Daoy (cell line): ENCODE measurements at places on chromosomes 6 and 20. TPM values are rescaled to one million over a fixed set of nuclear protein-coding genes. Genes with fewer than 3 reads are reported as not detected.

DNA sequence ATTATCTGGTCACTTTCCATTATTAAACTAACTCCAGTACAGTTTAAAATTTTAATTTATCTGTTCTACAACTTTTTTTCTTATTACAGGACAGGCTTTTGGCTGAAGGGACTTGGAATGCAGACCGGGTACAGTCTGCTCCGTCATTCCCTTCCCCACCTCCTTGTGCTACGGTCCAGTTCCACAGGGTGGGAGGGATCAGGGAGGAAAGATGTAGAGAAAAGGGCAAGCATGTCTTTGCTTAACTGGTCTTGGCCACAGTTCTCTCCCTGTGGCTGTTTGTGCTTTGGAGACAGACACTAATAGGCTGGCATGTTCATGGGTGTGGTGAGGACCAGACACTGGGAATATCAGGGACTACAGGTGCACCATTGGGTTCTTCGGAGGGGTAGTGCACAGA is 12.1 kb upstream of the RGS17 start:
- DNase-seq: no peak

DNA sequence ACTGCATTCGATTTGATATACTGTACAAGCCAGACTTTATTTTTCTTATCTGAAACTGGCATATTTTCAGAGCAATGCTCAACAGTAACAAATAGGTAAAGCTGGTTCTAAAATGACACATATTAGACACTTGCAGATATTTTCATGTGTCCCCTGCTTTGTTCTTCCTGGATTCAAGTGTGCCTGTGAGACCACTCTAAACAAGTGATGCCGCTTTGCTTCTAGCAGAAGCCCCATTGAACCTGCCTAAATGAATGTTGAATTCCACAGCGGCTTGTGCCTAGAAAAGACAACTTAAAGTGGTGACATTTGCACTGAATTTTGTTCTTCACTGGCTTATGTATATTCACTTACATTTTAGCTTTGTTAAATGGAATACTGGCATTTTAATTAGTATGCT is 115.7 kb downstream of the AKAP7 start:
- DNase-seq: no peak

DNA sequence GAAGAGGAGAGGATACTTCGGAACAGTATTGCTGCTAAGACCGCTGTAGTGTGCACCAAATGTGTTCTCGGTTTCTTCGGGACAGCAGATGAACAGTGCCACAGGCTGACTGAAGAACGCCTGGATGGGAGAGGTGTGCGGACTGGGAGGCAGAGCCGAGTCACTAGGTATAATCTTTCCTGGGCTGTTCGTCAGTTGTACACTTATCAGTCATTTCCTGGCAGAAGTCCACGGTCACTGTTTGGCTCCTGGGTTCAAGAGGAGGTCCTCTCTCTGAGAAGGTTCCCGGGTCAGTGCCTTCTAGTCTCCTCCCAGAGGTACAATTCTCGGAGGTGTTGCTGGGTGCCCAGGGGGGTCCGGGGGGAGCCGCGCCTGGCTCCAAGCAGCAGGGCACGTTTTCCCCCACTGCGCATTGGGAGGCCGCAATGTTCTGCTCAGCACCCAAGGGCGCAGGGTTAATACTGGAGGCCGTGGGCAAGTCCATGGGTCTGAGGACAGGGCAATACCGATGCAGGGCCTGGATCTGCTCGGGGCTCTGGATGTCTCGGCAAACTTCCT is 38.1 kb downstream of the GJA10 start:
- DNase-seq: no peak

DNA sequence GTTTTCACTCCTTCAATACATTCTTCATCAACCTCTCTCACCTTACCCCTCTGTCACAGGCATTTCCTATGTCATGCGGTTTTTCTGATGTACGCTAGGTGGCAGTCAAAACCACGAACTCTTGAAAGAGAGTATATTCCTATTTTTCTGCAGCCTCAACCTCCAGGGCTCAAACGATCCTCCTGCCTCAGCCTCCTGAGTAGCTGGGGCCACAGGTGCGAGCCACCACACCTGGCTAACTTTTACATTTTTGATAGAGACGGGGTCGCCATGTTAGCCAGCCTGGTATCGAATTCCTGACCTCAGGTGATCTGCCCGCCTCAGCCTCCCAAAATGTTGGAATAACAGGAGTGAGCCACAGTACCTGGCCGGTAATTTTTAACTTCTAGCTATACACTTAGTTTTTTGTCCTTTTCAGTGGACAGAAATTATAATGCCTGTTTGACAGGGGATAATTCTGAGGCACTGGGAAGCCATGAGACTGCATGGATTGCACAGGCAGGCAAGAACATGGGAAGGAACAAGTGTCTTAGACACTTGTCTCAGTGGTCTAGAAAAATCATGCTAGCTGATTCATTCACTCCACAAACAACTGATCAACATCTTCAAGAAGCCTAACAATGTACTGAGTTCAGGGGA is 22.5 kb upstream of the HFE start:
- DNase-seq: peak; percentile 45

Gene MLIP
- not detected in 2 replicates for total RNA-seq

Gene MUC21
- not detected in 2 replicates for total RNA-seq

DNA sequence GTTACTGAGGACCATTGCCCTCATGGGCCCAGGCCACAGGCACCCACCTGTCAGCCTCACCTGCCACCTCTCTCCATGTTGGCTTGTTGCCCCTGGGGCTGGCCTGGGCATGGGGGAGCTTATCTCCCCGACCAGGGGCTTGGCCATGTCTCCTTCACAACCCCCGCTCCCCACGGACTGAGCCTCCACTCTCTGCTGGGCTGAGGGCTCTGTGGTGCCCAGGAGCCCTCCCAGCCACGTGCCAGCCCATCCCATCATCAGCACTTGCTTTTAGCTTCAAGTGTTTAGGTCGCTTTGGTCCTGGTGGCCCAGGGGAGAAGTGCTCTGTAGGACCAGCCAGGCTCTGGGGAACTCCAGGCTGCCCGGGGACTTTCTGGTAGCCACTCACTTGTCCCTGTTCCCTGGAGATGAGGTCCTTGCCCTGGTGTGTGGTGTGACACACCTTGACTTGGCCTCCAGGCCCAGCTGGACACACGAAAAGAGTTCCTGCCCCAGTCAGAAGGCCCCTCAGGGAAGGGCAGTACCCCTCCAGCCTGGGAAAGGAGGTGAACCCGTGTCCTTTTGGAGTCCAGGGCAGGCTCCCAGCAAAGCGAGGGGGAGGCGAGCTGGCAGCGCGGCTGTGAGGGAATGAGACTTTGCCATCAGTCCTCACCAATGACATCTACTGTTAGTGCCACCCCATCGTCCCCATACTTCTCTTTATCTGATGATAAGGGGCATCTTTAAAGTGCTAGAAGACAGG is 352.6 kb downstream of the ZFAND3 start:
- no peak for DNase-seq

DNA sequence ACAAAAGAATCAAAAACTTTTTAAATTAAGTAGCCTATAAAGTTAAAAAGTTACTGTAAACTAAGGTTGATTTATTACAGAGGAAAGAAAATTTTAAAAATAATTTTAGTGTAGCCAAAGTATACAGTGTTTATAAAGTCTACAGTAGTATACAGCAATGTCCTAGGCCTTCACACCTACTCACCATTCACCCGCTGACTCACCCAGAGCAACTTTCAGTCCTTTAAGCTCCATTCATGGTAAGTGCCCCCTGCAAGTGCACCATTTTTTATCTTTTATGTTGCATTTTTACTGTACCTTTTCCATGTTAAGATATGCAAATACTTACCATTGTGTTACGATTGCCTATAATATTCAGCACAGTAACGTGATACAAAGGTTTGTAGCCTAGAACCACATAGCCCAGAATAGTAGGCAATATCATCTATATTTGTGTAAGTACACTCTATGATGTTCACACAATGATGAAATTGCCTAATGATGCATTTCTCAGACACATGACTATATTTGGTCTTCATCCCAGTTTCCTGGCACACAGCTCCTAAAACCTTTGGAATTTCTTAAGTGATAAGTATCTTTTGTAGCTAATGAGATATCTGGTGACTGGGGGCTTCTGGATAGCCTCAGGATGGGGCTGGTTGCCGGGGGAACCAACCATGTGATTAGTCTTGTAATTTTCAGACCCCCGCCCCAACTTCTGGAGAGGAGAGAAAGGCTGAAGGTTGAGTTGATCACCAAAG is 111.0 kb downstream of the MRPL14 start:
- DNase-seq: no peak

- no peak for DNase-seq
These were observed 173.1 kb downstream of the MTHFD1L start for GRCh38 chr6:151038616-151039015.

DNA sequence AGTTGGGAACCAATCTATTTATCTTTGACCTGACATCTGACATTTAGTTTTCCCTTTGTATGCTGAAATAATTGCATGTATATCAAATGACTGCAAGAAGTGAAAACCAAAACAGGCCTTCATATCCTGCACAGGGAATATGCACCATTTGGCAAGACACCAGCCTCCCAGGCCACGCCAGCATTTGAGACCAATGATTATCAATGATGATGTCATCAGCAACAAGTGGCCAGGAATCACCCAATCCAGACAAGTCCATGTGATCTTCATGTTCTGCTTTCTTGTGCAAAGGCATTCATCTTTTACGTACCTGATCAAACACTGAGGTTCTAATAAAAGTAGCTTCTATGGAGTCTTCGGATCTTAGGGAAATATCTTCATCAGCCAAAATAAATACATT is 107.4 kb upstream of the TENT5A start:
- DNase-seq: no peak

GRCh38 chr6:130717657-130718056 is 109.5 kb upstream of the SMLR1 start:
- peak; percentile 15 for DNase-seq

- no peak for DNase-seq
These were observed 107.8 kb upstream of the RNF217 start for GRCh38 chr6:124854338-124854922.

GRCh38 chr20:52047811-52048764 is 143.5 kb downstream of the ZFP64 start:
- DNase-seq: peak; percentile 22

DNA sequence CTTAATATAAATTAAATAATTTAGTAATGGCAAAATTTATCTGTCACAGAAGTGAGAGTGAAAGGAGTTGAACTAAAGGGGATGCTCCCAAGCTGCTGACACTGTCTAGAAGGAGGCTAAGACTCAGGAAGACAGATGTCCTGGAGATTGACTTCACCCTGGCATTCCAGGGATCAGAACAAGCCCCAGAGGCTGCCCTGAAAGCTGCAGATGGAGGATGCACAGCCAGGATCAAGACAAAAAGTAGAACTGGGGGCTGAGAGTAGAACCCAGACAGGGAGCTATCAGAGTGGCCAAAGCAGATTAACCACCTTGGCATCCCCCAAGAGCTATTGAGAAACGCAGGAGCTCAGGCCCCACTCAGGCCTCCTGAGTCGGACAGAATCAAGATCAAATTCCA is 189.2 kb upstream of the PLCB4 start:
- no peak for DNase-seq

GRCh38 chr6:65719101-65719500 is 12.1 kb upstream of the EYS start:
- no peak for DNase-seq

GRCh38 chr6:44779130-44779826 is 391.8 kb downstream of the CDC5L start:
- no peak for DNase-seq

GRCh38 chr20:20373091-20373571 is 5.2 kb downstream of the INSM1 start:
- DNase-seq: peak; percentile 56

DNA sequence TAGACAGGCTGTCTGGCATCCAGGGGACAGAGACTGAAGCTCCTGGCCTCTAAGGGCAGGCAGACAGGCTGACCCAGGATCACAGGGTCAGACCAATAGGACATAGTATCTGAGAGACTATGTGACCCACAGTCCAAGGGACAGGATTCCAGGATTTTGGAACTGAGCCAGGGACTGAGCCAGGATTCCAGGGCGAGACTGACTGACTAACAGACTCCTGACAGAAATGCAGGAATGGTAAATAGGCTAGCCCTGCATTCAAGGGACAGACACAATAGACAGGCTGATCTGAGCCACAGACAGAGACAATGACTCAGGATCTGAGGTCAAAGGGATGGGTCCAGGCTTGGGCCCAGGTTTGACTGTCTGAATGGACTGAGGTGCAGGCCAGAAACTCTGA is 19.8 kb downstream of the XKR7 start:
- DNase-seq: peak; percentile 14

Gene NKX2-4
- total RNA-seq: 3.8 and 7.3 TPM in 2 replicates

DNA sequence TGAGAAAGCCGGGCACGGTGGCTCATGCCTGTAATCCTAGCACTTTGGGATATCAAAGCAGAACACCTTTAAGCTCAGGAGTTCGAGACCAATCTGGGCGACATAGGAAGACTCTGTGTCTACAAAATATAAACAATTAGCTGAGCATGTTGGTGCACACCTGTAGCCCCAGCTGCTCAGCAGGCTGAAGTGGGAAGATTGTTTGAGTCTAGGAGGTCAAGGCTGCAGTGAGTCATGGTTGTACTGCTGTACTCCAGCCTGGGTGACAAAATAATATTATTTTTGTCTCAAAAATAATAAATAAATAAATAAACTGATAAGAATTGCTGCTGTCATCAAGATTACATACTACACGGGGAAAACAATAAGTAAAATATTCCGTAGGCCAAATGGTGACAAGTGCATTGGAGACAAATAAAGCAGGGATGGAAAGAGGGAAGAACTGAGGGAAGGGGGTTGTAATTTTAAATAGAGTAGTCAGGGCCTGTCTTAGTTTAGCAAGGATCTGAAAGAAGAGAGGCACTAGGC is 14.0 kb upstream of the TOP1 start:
- DNase-seq: no peak

GRCh38 chr6:154345811-154346210 is 10.8 kb downstream of the IPCEF1 start:
- DNase-seq: no peak

DNA sequence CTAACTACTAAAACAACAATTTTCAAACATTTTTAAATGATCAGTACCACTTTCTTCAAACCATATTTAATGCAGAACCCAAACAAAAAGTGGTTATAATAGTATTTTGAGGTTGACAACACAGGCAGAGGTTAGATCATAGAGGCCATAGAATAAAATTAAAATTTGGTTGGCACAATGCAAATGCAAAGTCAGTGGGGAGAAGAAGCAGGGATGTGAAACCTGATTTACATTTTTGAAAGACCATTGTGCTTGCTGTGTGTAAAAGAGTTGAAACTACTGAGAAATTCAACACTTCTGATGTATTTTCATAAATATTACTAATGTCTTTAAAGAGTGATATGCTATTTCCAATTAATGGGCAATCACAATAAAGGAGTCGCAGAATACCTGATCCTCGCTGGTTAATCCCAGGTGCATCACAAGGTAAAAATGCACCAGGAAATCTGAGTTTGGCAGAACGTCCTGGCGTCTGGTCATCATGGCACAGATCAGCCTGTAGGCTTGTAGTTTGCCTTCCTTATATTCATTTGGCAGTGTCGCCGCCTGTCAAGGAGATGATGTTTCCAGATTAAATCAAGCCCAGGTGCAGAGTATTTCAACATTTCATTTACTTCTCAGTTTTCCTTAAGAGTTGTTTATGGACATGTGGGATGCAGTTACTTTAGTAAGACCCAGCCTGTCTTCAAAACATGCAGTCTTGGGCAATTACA is 141.2 kb downstream of the RALGAPA2 start:
- DNase-seq: no peak

GRCh38 chr6:46788791-46789190 is 4.4 kb upstream of the MEP1A start:
- no peak for DNase-seq

GRCh38 chr20:939606-940005 is 23.5 kb upstream of the ANGPT4 start:
- no peak for DNase-seq

Gene CPNE5
- 0.63 TPM in 1 of 2 replicates, not detected in the other for total RNA-seq

- no peak for DNase-seq
These were observed 12.5 kb upstream of the BCKDHB start for GRCh38 chr6:80094017-80094416.

GRCh38 chr6:63663147-63663955 is 27.7 kb downstream of the PHF3 start:
- peak; percentile 66 for DNase-seq
